ENCODE measurements at places on chromosomes 1 and 21. TPM values are rescaled to one million over a fixed set of nuclear protein-coding genes. Genes with fewer than 3 reads are reported as not detected.

GRCh38 chr1:155834296-155834926 is 22.6 kb downstream of the GON4L start:
- DNase-seq = peak; percentile 16

GRCh38 chr1:228968891-228969606 is 233.8 kb downstream of the RHOU start:
- DNase-seq = no peak

GRCh38 chr21:43659136-43660000 is at the start of the genes HSF2BP and RRP1B:
TSS of gene HSF2BP (minus strand) at chr21:43659488. CDS start at chr21:43658096, 1,392 bp downstream.
TSS of gene RRP1B (plus strand) at chr21:43659560. CDS start at chr21:43659665, 105 bp downstream.
- no peak for DNase-seq

DNA sequence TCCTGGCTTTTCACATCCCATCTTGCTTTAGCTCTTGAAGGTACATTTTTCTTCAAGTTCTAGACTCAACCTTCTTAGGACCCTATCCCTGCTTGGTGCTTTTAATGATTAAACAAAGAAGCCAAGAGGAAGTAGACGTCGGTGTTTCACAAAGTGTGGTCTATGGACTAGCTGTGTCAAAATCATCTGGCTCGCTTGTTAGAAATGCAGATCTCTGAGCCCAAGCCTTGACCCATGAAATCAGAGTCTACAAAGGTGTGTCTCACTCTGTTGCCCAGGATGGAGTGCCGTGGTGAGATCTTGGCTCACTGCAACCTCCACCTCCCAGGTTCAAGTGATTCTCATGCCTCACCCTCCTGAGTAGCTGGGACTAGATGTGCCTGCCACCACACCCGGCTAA is 295.5 kb upstream of the KAZN start:
- no peak for DNase-seq

DNA sequence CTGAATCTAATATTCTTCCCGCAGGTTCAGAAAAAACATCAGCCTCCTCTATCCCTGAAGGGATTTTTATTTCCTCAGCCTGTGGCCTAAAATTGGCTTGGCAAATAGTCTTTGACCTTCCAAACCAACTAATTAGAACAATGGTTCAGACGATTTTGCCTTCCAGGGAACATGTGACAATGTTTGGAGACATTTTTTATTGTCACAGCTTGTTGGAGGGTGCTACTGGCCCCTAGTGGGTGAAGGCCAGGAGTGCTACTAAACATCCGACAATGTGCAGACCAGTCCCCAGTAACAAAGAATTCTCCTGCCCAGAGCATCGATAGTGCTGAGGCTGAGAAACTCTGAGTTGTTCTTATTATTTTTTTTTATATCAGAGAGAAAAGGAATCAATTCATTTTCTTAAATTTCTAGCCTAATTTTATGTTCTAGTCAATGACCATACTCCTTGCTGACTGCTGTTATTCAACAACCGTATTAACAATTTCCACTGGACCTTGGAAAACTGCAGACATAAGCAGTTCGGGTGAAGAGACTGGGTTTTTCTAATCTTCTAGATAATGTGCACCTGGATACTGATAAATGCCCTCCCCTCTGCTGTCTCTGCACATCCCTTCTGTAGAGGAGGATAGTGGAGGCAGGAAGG is 280.7 kb downstream of the LMX1A start:
- DNase-seq = no peak

- DNase-seq = no peak
These were observed at the start of gene SH2D2A for GRCh38 chr1:156816561-156817328. TSS of gene SH2D2A (minus strand) at chr1:156816848. CDS start at chr1:156816708, 140 bp downstream.

- DNase-seq = no peak
These were observed 87.6 kb downstream of the GFI1 start for GRCh38 chr1:92399076-92399475.

GRCh38 chr21:39854572-39854971 is 12.7 kb upstream of the PCP4 start:
- DNase-seq = no peak

DNA sequence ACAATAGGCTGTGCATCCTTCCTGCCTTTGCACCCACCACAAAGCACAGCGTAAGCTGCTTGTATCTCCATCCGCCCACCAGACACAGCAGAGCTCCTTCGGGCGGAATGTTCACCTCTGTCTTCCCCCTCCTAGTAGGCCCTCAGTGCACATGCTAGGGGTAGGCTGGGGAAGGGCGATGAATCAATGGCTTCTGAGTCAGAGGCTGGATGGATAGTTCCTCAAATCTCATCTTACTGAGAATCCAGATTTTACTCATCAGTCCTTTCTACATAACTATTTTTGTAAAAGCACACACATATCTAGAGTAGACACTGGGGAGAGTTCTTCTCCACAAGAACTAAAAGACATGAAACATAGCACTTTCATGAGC is 73.8 kb downstream of the BCAR3 start:
- DNase-seq = no peak

The SYDE2 gene
- 4.2 TPM for total RNA-seq

The PTGER3 gene
- total RNA-seq = 1.4 TPM

The MMP23B gene
- 4.9 TPM for total RNA-seq

The KDF1 gene
- total RNA-seq = 11.0 TPM

The DR1 gene
- 52.1 TPM for total RNA-seq

The FABP3 gene
- 2.1 TPM for total RNA-seq

The OR2T35 gene
- total RNA-seq = not detected

The MFAP2 gene
- total RNA-seq = 64.0 TPM

The OR6N1 gene
- not detected for total RNA-seq

Measured in kidney epithelial cell (primary cell).